ENCODE measurements at places on chromosomes 16 and 17. TPM values are rescaled to one million over a fixed set of nuclear protein-coding genes. Genes with fewer than 3 reads are reported as not detected.

Gene EME1
- total RNA-seq, result 0.79 TPM

Gene IGF2BP1
- total RNA-seq, result 0.20 TPM

Gene CCDC200
- total RNA-seq, result not detected

Gene LPCAT2
- total RNA-seq, result 2.8 TPM

Gene RPUSD1
- 19.0 TPM for total RNA-seq

Gene SOST
- total RNA-seq, result not detected

Gene KRTAP1-5
- total RNA-seq, result not detected

Gene ANKRD11
- total RNA-seq, result 31.6 TPM

Gene E2F4
- 44.2 TPM for total RNA-seq

Gene NF1
- 24.2 TPM for total RNA-seq

Gene CHD9NB
- under 0.01 TPM for total RNA-seq

Gene KLHL10
- not detected for total RNA-seq

Gene PLA2G15
- 23.0 TPM for total RNA-seq

Gene CD7
- total RNA-seq, result not detected

Gene PPP1R27
- total RNA-seq, result not detected

Gene GLG1
- 58.5 TPM for total RNA-seq

Gene CETP
- total RNA-seq, result 10.5 TPM

Gene KCNAB3
- 0.40 TPM for total RNA-seq

Gene KRT32
- not detected for total RNA-seq

Gene SEC14L5
- total RNA-seq, result under 0.01 TPM

Gene ANKRD40CL
- total RNA-seq, result not detected

Gene PLXDC1
- not detected for total RNA-seq

Gene SLC38A8
- not detected for total RNA-seq

Gene PTX4
- total RNA-seq, result under 0.01 TPM

Gene LITAF
- 1.8 TPM for total RNA-seq

Gene TPSG1
- not detected for total RNA-seq

Gene UBE2G1
- total RNA-seq, result 32.9 TPM

Gene KRT222
- total RNA-seq, result not detected

Gene CACNB1
- total RNA-seq, result 0.65 TPM

Gene ZNF750
- under 0.01 TPM for total RNA-seq

Gene CLDN9
- total RNA-seq, result not detected

Gene HS3ST6
- total RNA-seq, result not detected

Gene PRSS22
- not detected for total RNA-seq

Gene PFN1
- total RNA-seq, result 359 TPM

Gene TBC1D3L
- total RNA-seq, result not detected

Gene ABCA10
- total RNA-seq, result 0.22 TPM

Gene ARHGDIG
- 0.22 TPM for total RNA-seq

Gene TM4SF5
- not detected for total RNA-seq

Gene CCT6B
- total RNA-seq, result 0.44 TPM

Gene CD300E
- not detected for total RNA-seq

Gene SLC22A31
- not detected for total RNA-seq

Gene YBX2
- under 0.01 TPM for total RNA-seq

Gene HSDL1
- total RNA-seq, result 25.1 TPM

Gene MARVELD3
- 0.22 TPM for total RNA-seq

All from lung microvascular endothelial cell (primary cell).